ENCODE measurements at places on chromosomes 12 and 14.

- peak; percentile 81 for DNase-seq
These were observed 1.2 kb downstream of the FLRT2 start for GRCh38 chr14:85531141-85531586.

GRCh38 chr14:61622051-61622450, 73.3 kb upstream of the HIF1A start:
- no peak for DNase-seq

- peak; percentile 69 for DNase-seq
These were observed 88.1 kb upstream of the TMEM263 start for GRCh38 chr12:106867651-106868050.

DNA sequence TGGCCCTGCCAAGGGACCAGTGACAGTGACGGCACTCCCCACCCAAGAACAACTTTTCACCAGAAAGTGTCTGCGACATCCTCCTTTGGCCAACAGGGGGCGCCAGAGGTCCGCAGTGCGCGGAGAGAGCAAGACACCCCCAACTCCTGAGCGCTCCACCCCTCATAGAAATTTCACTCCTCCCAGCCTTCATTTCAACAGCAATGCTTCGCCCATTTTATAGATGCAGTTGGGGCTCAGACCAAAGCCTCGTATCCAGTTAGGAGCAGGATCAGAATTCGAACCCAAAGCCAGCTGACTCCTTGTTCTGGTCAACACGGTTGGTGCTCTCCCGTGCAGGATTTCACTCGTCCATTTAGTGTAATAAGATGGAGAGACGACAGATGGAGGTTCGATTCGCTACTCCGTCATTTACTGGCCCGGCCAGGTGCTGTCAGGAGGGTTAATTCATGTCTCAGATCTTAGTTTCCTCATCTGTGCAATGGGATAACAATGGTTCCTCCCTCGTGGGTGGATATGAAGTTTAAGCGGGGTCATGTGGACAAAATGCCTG, 2.4 kb upstream of the POP5 start:
- DNase-seq: peak; percentile 75

GRCh38 chr12:98579347-98579746, 14.1 kb upstream of the SLC25A3 start:
- DNase-seq: no peak

- no peak for DNase-seq
These were observed 19.9 kb downstream of the COL2A1 start for GRCh38 chr12:47984331-47984801.

- peak; percentile 21 for DNase-seq
These were observed 83.6 kb upstream of the ARHGAP5 start for GRCh38 chr14:31993521-31993951.

- DNase-seq: no peak
These were observed 186.9 kb downstream of the EMP1 start for GRCh38 chr12:13383379-13383778.

- DNase-seq: no peak
These were observed 860.0 kb downstream of the RPS29 start for GRCh38 chr14:48726080-48726642.

GRCh38 chr14:59503256-59503655, 18.9 kb downstream of the JKAMP start:
- DNase-seq: no peak

- no peak for DNase-seq
These were observed 100.3 kb downstream of the TMTC2 start for GRCh38 chr12:82787016-82787415.

DNA sequence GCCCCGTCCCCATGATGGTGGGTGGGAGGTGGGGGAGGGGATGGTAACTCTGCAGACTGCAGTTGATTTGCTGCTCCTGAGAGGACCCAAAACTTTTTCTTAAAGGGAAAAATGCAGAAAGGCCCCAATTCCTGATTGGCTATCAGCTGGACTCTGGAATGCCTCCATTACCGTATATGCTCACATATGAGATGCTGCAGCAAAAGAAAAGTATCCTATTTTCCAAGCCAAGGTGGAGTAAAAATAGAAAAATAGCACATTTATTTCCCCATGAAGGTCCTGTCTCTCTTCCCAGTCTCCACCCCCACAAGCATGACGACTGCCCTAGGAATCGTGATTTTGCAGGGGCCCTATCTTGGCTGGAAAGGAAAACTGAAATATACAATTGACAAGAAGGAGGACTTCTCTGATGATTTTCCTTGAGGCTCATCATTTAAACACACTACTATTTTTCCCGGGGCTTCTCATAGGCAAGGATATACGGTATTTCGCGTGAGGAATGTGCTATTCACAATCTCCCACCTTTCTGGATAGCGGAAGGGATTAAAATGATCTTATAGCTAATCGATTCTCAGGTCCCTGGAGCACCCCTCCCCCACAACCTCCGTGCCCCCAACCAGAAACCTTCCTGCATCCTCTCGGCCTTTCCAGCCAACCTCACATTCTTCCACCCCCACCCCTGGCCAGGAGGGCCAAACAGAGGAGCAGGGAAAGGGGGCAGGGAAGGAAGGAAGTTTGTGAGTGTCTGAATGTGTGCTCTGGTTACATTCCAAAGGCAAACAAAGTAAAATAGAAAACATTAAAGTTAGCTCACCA, 138.9 kb upstream of the CCND2 start:
- no peak for DNase-seq

GRCh38 chr14:20516921-20517320, 11.6 kb downstream of the RNASE10 start:
- no peak for DNase-seq

DNA sequence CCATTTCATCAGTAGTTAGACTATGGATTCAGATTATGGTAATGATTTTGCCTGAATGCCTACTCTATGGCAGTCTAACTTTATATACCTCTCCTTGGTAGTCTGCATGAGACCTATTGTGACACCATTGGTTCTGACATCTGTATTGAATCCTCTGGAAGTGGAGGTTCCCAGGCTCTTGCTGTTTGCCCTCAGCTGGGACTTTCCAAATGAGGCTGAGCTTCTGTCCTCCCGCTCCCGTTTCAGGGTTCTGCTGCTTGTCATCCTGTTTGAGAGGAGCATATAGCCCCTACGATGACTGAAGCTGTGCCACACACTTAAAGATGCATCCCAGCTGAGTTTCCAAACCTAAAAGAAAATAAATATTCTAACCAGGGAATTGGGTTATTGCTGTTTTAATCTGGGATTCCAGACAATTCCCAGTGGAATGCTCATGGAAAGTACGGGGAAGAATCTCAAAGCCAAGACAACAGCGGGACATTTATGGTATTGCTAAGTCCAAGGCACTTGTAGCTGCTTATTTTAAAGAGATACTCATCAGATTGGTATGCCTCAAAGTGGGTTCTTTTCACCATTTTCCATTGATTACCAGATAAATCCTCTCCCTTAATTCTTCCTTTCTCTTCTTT, 105.9 kb downstream of the ETV6 start:
- DNase-seq: peak; percentile 98

DNA sequence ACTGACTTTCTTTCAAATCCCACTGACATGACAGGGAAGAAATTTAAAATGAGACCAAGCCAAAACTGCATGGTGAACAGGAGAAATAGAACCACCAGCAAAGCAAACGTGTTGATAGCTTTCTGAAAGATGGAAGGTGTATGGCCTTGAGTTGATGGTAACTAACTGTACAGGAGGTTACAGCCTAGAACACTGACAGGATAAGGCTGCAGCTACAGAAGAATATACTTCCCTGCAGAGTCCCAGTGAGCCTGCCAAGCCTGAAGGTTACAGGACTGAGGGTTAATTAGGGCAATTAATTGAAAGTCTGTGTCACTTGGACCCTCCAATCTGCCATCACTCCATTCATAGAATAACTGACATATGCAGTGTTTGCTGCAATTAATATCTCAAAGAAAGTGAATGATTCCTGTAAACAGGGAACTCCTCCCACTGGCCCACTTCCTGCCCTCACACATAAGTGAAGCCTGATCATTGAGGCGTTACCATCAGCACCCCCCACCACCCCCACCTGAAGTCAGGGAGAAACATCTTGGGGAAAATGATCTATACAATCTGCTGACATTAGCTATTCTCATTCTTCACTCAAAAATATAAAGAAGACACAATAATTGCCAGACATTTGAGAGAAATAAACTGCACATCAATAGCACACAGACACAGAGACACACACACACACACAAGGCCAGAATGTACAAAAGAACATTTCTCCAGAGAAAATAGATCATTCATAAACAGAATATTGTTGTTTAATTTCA, 73.4 kb downstream of the GTF2A1 start:
- DNase-seq: no peak

Measured in fibroblast of skin of scalp (primary cell).